ENCODE measurements at places on chromosomes 16 and 17.

DNA sequence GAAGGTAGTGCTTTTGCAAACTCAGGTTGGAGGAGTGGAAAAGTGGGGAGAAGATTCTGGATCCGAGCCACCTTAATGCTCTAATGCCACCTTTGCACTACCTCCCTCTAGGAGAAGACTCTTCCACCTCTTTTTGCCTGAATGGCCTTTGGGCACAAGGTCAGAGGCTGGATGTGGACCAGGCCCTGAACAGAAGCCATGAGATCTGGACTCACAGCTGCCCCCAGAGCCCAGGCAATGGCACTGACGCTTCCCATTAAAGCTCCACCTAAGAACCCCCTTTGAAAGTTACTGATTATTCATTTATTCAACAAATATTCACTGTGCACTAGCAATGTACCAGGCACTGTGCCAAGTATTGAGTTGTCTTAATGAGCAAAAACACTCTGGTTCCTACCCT, 3.2 kb downstream of the SHBG start:
- DNase-seq: no peak

DNA sequence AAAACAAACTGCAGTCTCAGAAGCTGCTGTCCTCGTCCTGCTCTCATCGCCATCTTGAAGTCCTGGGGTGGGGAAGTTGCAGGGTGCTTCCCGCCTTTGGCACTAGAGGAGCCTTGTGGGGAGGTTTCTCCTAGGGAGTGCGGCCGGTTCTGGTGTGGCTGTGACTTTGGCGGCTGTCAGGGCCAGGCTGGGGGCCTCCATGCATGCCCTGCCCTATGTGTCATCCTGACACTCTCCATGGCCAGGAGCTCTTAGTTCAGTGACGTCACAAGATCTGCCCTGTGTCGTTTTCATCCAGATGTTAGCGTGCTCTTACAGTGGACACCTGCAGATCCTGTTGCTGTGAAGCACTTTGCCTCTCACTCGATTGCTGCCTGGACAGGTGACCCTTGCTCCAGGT, 49.6 kb downstream of the PLD6 start:
- DNase-seq: no peak

GRCh38 chr16:21075252-21075651, 75.4 kb downstream of the DNAH3 start:
- no peak for DNase-seq

GRCh38 chr17:15418781-15419180, 48.6 kb downstream of the CDRT4 start:
- DNase-seq: no peak

- DNase-seq: no peak
Observed at GRCh38 chr17:36001862-36002603, 680 bp upstream of the CCL15 start.

GRCh38 chr17:64097196-64097936, 32.6 kb downstream of the ERN1 start:
- DNase-seq: no peak

DNA sequence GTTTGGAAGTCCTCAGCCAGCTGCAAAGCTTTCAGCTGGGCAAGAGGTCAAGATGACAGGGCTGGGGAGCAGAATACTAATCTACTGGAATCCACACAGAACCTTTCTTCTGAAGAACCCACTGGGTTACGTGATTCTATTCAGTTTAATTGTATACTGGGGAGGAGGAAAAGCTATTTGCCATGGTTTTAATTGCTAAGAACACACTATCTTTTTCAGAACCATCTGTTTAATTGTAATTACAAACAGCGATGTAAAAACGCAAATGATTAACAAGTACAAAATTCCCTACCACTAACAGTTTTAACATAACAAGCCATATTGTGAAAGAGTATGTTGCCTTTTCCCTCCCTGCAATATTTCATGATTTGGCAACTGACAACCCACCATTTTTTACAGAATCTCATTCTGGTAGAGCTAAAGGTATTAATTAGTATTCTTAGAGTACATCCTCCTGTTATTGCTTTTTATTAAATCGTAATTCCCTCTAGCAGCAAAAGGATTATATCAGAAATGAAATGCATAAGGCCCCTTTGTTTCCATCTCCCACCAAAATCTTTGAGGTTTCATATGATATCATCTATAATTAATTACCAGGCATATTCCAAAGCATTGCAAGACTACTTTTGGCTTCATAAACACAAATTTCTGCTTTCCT, 12.1 kb downstream of the HYDIN start:
- no peak for DNase-seq

DNA sequence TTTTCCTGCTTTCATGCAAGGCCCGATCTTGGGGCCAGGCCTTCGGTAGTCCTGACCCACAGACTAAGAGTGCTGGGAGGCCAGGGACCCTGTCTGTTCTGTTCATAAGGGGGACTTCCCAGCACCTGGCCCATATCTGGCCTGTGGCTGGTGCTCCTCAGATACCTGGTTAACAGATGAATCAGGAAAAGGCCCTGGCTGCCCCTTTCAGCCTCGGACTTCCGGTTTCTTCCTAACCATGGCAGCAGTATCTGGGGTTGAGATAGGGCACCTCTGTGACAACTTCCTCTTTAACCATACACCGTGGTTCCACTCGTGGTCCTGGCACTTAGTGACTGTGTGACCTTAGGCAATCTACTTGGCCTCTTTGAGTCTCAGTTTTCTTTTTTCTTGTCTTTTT, 18.4 kb downstream of the PLCG2 start:
- no peak for DNase-seq

GRCh38 chr16:67672739-67673662, 6.4 kb downstream of the C16orf86 start:
- no peak for DNase-seq

DNA sequence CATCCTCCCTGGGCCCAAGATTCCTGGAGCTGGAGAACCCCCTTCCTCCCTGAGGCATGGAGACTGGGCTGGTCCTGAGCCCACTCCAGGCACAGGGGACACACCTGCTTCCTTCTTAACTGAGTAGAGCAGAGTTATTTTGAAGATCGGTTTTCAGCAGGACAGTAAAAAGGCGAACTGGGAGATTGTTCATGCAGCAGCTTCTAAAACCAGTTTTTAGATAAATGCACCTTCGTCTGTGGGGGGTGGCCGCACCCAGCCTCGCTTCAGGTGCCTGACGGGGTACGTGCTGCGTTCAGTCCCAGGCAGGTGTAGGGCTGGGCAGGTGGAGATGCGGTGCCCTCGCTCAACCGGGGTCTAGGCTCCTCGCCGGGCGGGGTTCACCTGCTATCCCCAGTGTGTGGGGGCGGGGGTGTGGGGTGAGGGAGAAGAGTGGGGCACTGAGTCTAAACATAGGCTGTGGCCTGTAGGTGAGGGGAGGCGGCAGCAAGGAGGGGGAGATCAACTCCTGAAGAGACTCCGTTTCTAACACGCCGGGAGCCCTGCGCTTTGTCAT, 69.5 kb downstream of the JPH3 start:
- DNase-seq: no peak

DNA sequence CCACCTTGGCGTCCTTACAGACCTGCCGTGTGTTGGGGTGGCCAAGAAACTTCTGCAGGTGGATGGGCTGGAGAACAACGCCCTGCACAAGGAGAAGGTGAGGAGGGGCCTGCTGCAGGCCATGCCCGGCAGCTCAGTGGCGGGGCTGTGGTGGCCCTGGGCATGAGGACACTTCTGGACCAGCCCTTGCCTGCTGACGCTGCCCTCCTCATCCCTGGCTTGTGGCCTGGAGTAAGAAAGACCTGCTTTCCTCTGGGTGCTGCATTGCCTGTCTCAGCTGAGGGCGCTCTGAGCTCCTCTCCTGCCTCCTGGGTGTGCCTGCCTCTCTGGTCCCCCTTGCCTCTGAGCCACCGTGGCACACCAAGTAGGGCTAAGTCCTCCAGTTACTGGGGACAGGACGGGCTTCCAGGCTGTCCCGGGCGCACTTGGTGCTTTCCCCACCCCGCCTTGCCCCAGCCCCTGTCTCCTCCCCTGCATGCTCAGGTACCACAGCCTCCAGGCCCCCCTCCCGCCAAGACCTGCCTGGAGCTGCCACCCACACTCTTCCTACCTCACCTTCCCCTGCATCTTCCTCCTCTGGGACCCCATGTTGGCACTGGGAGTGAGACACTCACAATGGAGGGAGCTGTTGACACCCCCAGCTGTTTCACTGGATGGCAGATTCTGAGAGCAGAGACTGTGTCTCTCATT, 8.7 kb downstream of the ENDOV start:
- no peak for DNase-seq

DNA sequence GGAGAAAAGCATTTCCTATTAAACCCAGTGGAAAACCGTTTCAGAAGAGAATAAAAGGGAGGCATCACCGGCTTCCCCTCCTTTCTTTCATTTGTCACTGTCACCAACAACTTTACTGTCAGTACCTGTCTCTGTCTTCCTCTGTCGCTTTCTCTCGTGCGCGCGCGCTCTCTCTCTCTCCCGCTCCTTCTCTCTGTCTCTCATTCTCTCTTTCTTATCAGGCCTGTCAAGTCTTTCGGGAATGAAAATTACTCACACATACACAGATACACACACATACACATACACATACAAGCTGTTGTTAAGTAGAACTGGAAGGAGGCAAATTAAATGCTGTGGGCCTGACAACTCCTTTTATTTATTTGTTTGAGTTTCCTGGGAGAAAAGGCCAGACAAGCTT, 17.6 kb downstream of the MYOCD start:
- DNase-seq: no peak

- no peak for DNase-seq
Observed at GRCh38 chr16:66020642-66021041, 345.8 kb upstream of the CDH5 start.

DNA sequence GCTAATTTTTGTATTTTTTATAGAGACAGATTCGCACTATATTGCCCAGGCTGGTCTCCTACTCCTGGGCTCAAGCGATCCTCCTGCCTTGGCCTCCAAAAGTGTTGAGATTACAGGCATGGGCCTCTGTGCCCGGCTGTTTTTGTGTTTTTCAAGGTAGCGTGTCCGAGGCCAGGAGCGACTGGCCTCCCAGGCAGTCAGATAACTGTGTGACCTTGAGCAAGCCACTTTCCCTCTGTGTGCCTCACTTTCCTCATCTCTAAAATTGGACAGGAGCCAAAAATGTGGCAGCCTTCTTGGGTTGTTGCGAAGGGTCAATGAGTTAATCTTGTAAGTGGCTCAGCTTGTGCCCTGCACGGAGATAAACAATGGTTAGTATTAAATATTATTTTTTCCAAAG, 2.4 kb downstream of the ABCC1 start:
- no peak for DNase-seq

GRCh38 chr16:19274165-19274797, 11.2 kb upstream of the CLEC19A start:
- DNase-seq: no peak

- DNase-seq: no peak
Observed at GRCh38 chr17:78784352-78784751, 2.3 kb upstream of the CYTH1 start.

- no peak for DNase-seq
Observed at GRCh38 chr17:76709077-76709950, 1.5 kb downstream of the MXRA7 start.

DNA sequence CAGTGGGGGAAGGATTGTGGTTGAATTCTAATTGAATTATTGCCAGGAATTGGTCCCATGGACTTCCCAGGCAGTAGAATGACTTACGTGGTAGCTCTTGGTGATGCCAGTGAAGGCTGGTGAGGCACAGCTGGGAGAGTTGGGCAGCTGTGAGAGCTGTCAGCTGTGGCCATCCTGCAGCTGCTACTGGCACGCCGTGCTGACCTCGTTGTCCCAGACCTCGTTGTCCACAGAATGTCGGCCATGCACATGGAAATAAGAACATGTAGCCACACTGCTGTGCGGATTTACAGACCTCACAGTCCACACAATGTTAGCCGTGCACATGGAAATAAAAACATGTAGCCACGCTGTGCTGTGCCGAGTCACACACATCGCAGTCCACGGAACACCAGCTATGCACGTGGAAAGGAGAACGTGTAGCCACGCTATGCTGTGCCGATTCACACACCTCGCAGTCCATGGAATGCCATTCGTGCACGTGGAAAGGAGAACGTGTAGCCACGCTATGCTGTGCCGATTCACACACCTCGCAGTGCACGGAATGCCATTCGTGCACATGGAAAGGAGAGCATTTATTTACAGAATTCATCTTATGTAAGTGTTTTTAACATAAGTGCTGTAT, 59.2 kb downstream of the BANP start:
- no peak for DNase-seq

DNA sequence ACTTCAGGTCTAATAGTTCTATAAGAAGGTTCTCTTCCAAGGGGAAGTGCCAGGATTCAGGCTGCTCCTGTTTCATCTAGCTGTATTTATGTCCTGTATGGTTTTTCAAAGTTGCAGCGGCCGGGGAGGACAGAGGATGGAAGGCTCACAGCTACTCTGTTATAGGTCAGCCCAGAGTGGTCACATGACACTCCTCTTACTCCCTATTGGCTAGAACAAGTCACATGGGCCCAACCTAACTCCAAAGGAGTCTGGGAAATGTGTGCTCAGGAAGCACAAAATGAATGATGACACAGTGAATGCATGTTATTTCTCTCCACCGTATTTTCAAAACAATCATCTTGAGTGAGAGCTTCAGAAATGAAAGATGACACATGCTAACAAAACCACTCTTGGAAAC, 645.1 kb upstream of the RBFOX1 start:
- no peak for DNase-seq

GRCh38 chr17:7204336-7204735, 15.3 kb downstream of the DLG4 start:
- no peak for DNase-seq

DNA sequence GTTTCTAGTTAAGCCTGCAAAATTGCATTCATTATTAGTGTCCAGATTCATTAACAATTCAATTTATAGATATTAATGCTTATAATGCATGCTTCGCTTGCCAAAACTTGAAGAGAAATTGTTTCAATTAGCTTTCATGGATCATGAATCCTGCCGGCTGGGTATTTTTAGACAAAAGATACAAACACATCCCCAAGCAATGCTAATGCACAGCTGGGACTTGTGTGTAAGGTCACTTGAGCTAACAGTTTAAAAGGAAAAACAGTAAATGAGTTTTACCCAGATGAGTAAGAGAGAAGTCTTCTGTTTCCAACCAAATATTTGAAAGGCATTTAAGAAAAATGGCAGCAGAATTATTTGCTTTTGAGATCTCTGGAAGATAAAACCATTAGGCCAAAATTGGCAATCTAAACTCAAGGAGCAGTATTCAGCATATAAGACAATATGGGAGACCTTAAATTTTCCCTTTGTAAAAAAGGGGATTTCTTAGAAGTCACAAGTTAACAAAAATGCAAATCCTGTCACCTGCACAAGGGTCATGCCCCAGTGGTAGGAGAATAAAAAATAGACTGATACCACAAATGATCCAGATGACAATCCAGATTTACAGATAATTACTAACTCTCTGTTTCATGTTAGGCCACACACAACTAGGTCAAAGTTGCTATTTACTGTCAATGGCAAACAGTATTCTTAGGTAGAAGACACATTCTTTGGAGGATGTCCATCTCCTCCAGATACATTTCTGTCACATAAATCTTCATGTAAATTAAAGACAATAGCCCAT, 418.4 kb upstream of the PMFBP1 start:
- DNase-seq: no peak
